H4 (cell line): ENCODE measurements at places on chromosomes 16 and 17.

- no peak for DNase-seq
Observed at GRCh38 chr16:86507173-86508027, 2.9 kb upstream of the FOXF1 start.

DNA sequence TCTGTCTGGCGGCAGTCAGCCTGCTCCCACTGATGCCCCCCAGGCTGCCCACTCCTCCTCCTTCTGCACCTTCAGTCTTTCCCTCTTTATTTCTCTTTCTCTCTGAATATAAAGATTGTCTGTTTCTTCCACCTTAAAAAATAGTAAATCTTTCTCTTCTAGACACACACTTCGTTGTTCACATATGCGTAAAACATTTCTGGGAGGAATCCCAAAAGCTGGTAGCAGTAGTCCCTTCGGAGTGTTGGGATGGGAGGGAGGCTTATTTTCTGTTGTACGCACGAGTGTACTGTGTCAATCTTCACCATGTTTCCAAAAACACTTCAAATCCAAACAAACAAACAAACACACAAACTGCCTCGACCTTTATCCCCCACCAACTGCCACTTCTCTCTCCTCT lies 9.9 kb downstream of the OSBPL7 start:
- no peak for DNase-seq

GRCh38 chr17:78708510-78708973 lies 73.5 kb downstream of the CYTH1 start:
- peak; percentile 74 for DNase-seq

- DNase-seq: no peak
Observed at GRCh38 chr17:71636644-71637043, 484.2 kb upstream of the SOX9 start.

- DNase-seq: no peak
Observed at GRCh38 chr17:61203671-61204131, 195.9 kb upstream of the TBX2 start.

DNA sequence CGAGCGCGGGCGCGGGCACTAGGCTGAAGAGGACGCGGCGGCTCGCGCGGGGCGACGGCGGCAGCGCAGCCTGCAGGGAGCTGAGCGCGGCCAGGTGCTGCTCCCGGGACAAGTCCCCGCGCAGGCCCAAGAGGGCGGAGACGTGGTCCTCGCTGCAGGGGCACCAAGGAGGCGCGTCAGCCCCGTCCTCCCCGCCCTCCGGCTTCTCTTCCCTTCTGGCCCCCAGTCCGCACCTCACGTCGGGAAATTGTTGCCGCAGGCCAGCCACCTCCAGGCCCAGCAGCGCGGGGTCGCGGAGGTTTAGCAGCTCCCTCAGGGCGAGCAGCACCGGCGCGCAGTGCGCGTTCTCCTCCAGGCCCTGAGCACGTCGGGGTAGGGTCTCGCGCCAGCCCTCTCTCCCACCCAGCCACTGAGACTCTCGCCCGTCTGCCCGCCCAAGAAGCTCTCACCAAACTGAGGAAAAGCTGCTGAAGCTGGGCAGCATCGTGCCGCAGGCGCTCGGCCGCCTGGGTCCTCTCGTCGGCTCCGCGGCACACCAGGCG lies 761 bp upstream of the MATCAP1 start:
- no peak for DNase-seq
